Sigmoid colon (tissue), 7 donors: ENCODE measurements at places on chromosomes 12 and 14. TPM values are rescaled to one million over a fixed set of nuclear protein-coding genes. Genes with fewer than 3 reads are reported as not detected.

TMCC3 gene
- total RNA-seq, result 8.3 TPM

DNA sequence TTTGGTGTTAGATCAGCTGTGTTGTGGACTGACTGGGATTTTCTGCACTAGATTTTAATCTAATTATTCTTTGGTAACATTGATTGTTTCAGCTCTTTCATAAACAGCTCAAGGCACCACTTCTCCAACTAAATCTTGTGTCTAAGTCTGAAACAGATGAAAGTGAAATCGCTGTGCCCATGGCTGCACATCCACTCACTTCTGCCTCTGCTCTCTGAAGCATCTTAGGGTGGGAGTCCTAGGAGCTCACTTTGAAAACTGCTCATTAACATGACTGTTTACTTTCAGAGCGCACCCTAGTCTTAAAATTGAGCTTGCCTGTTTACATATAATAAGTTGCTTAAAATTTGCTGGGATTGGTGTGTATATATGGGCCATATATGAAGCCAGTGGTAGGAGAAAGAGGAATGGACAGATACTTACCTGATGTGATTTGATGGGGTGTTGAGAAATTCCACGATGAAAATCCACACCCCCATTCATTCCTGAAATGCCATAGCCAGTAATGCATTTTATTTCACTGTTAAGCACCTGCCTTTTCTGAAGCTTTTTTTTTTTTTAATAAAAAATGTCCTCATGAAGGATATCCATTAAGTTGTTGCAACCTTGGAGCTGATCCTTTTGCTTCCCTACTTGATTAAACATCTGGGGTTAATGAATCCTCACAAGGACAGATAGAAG, 52.8 kb downstream of the PPFIBP1 start:
- DNase-seq, result no peak
- no peak overlapping the region for H3K4me3 ChIP-seq
- no peak overlapping the region for H3K27ac ChIP-seq
- H3K4me1 ChIP-seq, result peaks cover 36% of the 10 kb centered on the region
- H3K36me3 ChIP-seq, result no peaks in the 10 kb centered on the region

COCH gene
- 15.1 TPM for total RNA-seq

TAS2R10 gene
- total RNA-seq, result 0.33 TPM

ALX1 gene
- total RNA-seq, result 0.33 TPM

GRCh38 chr14:82047777-82048470, 514.3 kb upstream of the SEL1L start:
- no peaks in the 10 kb centered on the region for H3K27me3 ChIP-seq
- no peaks in the 10 kb centered on the region for H3K36me3 ChIP-seq
- DNase-seq, result no peak
- no peaks in the 10 kb centered on the region for H3K4me1 ChIP-seq

DNA sequence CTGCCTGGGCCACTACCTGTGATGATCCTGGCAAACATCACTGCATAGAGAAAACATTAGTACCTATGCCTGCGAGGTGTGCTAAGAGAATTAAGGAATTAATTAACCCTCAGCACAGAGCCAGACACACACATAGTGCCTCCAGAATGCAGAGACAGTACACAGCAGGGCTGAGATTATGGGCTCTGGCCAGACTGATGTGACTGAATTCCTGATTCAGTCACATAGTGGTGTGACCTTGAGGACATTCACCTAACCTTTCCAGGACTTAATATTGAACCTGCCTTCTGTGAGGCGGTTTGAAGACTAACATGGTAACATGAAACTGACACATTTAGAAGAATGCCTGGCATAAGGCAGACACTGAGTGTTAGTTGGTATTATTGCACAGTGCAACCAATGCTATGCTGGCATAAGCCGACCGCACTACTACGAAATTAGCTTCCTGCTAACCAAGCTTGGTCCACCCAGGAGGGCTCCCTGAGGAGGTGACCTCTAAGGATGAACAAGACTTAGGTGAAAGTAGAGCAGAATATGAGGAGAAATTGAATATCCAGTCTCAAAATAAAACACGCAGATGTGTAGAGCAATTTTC, 32.0 kb upstream of the SELPLG start:
- DNase-seq, result no peak
- H3K4me1 ChIP-seq, result no peaks in the 10 kb centered on the region
- no peak overlapping the region for H3K4me3 ChIP-seq
- no peaks in the 10 kb centered on the region for H3K27me3 ChIP-seq
